ENCODE measurements at places on chromosomes 2 and 18. TPM values are rescaled to one million over a fixed set of nuclear protein-coding genes. Genes with fewer than 3 reads are reported as not detected.
A peak's percentile ranks its signal among the peaks of the same experiment; 100 is the strongest.

GRCh38 chr18:22828171-22828570, 105.0 kb upstream of the RBBP8 start:
- H3K4me1 ChIP-seq = no peaks in the 10 kb centered on the region
- no peak overlapping the region for H3K27ac ChIP-seq
- no peak overlapping the region for H3K4me3 ChIP-seq
- no peaks in the 10 kb centered on the region for H3K27me3 ChIP-seq
- DNase-seq = no peak
- H3K36me3 ChIP-seq = no peaks in the 10 kb centered on the region

- H3K4me1 ChIP-seq = no peaks in the 10 kb centered on the region
- H3K27ac ChIP-seq = no peak overlapping the region
- DNase-seq = no peak
Observed at GRCh38 chr18:23087352-23087751, 47.9 kb upstream of the CABLES1 start.

GRCh38 chr2:121052023-121052422, 233.0 kb downstream of the TFCP2L1 start:
- H3K4me3 ChIP-seq = no peak overlapping the region
- no peak overlapping the region for H3K27ac ChIP-seq
- peaks cover 7% of the 10 kb centered on the region for H3K4me1 ChIP-seq
- H3K36me3 ChIP-seq = no peaks in the 10 kb centered on the region
- no peak for DNase-seq

GRCh38 chr18:22466608-22467395, 49.1 kb upstream of the CTAGE1 start:
- H3K4me1 ChIP-seq = peaks cover 13% of the 10 kb centered on the region
- no peak overlapping the region for H3K4me3 ChIP-seq
- H3K36me3 ChIP-seq = no peaks in the 10 kb centered on the region
- H3K27me3 ChIP-seq = no peaks in the 10 kb centered on the region

GRCh38 chr2:239327536-239328350, 73.1 kb downstream of the HDAC4 start:
- no peak overlapping the region for H3K4me3 ChIP-seq
- no peaks in the 10 kb centered on the region for H3K27me3 ChIP-seq
- H3K36me3 ChIP-seq = peaks cover 11% of the 10 kb centered on the region
- DNase-seq = no peak

DNA sequence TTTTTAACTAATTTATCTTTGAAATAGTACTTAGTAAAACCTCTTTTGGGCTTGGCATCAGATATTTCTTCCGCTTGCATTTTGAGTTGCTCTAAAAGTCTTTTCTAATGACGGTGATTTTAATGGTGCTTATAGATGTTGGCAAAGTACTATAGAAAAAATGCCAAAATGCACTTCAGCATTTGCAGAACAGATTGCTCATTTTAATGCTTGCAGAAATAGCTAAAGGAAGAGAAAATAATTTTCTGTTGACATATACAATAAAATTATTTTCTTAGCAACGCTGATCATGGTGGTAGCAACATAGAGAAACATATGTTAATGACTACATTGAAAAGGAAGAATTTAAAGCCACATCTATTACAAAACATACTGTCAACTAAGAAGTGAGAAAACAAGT, 170.7 kb downstream of the STK39 start:
- H3K4me1 ChIP-seq = no peaks in the 10 kb centered on the region
- H3K36me3 ChIP-seq = peaks cover under 1% of the 10 kb centered on the region
- no peaks in the 10 kb centered on the region for H3K27me3 ChIP-seq
- no peak overlapping the region for H3K4me3 ChIP-seq
- DNase-seq = no peak

DNA sequence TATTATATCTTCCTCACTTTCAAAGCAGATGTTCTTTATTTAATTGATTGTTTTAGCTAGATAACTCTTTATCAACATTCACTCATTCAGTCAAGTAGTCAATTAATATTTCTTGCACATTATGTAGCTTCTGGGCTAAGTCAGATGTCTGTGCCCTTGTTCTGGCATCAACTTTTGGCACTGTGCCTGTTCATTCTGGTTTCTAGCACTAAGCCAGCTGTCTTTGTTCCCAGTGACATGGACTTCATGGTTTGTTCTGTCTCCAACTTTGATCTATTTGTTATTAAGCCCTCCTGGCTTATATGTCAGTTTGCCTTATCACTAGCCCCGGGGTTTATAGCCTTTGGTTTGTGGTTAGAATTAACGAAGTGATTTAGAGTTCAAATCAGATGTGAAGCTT, 247.9 kb upstream of the SYT4 start:
- no peaks in the 10 kb centered on the region for H3K36me3 ChIP-seq
- no peak overlapping the region for H3K27ac ChIP-seq
- H3K4me3 ChIP-seq = no peak overlapping the region
- no peak for DNase-seq

- no peak for DNase-seq
- H3K27ac ChIP-seq = no peak overlapping the region
- no peaks in the 10 kb centered on the region for H3K27me3 ChIP-seq
- H3K36me3 ChIP-seq = no peaks in the 10 kb centered on the region
- no peak overlapping the region for H3K4me3 ChIP-seq
Observed at GRCh38 chr18:70553936-70554260, 265.1 kb downstream of the SOCS6 start.

DNA sequence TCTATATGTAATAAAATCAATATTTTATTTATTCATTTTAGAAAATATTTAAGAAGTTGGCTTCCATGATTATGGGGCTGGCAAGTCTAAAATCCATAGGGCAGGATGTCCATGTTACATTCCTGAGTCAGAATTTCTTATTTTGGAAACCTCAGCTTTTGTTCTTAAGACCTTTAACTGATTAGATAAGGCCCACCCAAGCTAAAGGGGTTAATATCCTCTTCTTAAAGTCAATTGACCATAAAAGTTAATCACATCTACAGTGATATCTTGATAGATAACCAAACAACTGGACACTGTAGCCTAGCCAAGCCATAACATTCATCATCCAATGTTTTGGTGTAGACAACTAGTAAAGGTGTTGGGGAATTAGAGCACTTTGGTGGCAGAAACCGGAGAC, 1035.4 kb upstream of the ZEB2 start:
- no peak overlapping the region for H3K4me3 ChIP-seq
- no peaks in the 10 kb centered on the region for H3K36me3 ChIP-seq
- no peaks in the 10 kb centered on the region for H3K27me3 ChIP-seq

GRCh38 chr18:57083485-57083884, 63.4 kb upstream of the BOD1L2 start:
- no peaks in the 10 kb centered on the region for H3K4me1 ChIP-seq
- no peak overlapping the region for H3K27ac ChIP-seq
- H3K4me3 ChIP-seq = no peak overlapping the region
- no peaks in the 10 kb centered on the region for H3K36me3 ChIP-seq

- no peaks in the 10 kb centered on the region for H3K27me3 ChIP-seq
- H3K36me3 ChIP-seq = no peaks in the 10 kb centered on the region
- DNase-seq = no peak
- no peak overlapping the region for H3K27ac ChIP-seq
- H3K4me3 ChIP-seq = no peak overlapping the region
Observed at GRCh38 chr2:116088236-116088635, 1645.8 kb downstream of the DPP10 start.

GRCh38 chr2:148902798-148903197, 27.8 kb downstream of the KIF5C start:
- H3K36me3 ChIP-seq = no peaks in the 10 kb centered on the region
- DNase-seq = no peak
- no peak overlapping the region for H3K4me3 ChIP-seq
- no peak overlapping the region for H3K27ac ChIP-seq

DNA sequence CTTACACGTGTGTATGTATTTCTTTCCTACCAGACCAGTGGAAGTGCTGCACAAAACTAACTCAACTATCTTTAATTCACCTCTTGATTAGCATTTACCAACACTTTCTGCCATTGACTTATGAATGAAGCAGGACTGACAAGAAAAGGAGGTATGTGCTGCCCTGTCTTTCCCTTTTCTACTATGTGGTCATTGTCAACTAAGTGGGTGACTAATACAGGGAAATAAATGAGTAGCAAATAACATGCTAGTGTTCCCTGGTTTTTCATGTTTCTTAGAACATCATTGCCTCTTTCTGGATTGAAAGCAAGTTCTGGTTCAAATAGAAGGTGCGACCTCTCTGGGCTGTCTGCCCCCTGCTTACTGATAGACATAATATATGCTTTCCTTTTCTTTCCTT, 58.0 kb downstream of the LINC00305 start:
- no peaks in the 10 kb centered on the region for H3K36me3 ChIP-seq
- no peaks in the 10 kb centered on the region for H3K27me3 ChIP-seq
- H3K4me3 ChIP-seq = no peak overlapping the region
- no peak for DNase-seq
- no peaks in the 10 kb centered on the region for H3K4me1 ChIP-seq
- no peak overlapping the region for H3K27ac ChIP-seq

GRCh38 chr2:24824966-24825882, 32.0 kb downstream of the CENPO start:
- DNase-seq = no peak
- no peaks in the 10 kb centered on the region for H3K27me3 ChIP-seq
- peaks cover 30% of the 10 kb centered on the region for H3K4me1 ChIP-seq

- no peak overlapping the region for H3K4me3 ChIP-seq
- no peaks in the 10 kb centered on the region for H3K27me3 ChIP-seq
- DNase-seq = no peak
- H3K4me1 ChIP-seq = no peaks in the 10 kb centered on the region
- H3K27ac ChIP-seq = no peak overlapping the region
Observed at GRCh38 chr2:163266772-163267171, 428.2 kb upstream of the KCNH7 start.

DNA sequence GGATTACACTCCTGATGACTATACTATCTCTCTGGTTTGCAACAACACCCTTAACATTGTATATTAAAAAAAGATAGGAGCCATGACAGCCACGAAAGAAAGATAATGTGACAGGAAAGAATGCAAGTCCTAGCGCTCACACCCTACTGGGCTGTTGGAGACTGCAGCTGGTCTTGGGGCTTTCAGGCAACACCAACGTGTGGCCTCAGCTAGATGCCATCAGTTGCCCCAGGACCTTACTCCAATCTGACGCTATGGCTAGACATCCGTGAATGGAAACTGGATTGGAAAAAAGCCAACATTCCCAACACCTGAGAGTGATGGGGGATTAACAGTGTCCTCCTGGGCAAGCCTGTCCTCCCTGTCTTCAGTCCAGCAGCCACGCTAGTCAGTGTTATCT, 357.4 kb upstream of the GULP1 start:
- no peaks in the 10 kb centered on the region for H3K36me3 ChIP-seq
- no peak for DNase-seq
- H3K4me1 ChIP-seq = no peaks in the 10 kb centered on the region

DNA sequence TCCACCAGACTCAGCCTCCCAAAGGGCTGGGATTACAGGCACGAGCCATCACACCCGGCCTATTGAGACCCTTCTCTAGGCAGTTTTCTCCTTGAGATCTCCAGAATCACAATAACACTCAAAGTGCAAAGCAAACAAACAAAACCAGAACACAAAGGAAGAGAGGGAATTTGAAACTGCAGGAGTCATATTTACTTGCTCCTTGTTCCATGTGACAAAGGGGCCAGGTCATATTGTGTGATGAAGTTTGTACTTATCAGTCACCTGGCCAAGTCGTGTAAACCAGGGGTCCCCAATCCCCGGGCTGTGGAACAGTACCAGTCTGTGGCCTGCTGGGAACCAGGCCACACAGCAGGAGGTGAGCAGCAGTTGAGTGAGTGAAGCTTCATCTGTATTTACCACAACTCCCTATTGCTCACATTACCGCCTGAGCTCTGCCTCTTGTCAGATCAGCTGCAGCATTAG, 26.5 kb downstream of the SCYGR8 start:
- DNase-seq = no peak
- no peaks in the 10 kb centered on the region for H3K27me3 ChIP-seq
- H3K27ac ChIP-seq = no peak overlapping the region
- H3K4me3 ChIP-seq = no peak overlapping the region
- H3K4me1 ChIP-seq = no peaks in the 10 kb centered on the region
- H3K36me3 ChIP-seq = peaks cover 2% of the 10 kb centered on the region

- DNase-seq = no peak
- no peak overlapping the region for H3K27ac ChIP-seq
- no peaks in the 10 kb centered on the region for H3K27me3 ChIP-seq
Observed at GRCh38 chr2:125330133-125330532, 1305.0 kb downstream of the CNTNAP5 start.

DNA sequence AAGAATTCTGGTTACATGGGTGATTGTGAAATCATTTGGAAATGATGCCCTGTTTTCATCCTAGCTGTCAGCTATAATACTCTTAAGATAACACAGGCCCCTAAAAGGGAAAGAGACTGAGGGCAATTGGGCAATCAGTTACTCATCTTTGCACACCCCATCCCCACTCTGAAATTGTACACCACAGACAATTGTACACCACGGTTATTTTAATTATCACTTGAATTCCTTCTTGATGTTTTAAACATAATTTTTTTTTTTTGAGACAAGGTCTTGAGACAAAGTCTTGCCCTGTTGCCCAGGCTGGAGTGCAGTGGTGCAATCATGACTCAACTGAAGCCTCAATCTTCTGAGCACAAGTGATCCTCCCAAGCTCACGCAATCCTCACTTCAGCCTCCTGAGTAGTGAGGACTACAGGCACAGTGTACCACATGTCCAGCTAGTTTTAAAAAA, 862.4 kb upstream of the ACVR2A start:
- no peak overlapping the region for H3K27ac ChIP-seq
- H3K4me1 ChIP-seq = no peaks in the 10 kb centered on the region
- no peak overlapping the region for H3K4me3 ChIP-seq
- H3K27me3 ChIP-seq = no peaks in the 10 kb centered on the region
- no peak for DNase-seq
- no peaks in the 10 kb centered on the region for H3K36me3 ChIP-seq

GRCh38 chr2:7726989-7727388, 809.8 kb downstream of the RNF144A start:
- H3K36me3 ChIP-seq = no peaks in the 10 kb centered on the region
- no peaks in the 10 kb centered on the region for H3K27me3 ChIP-seq
- no peaks in the 10 kb centered on the region for H3K4me1 ChIP-seq
- no peak for DNase-seq

DNA sequence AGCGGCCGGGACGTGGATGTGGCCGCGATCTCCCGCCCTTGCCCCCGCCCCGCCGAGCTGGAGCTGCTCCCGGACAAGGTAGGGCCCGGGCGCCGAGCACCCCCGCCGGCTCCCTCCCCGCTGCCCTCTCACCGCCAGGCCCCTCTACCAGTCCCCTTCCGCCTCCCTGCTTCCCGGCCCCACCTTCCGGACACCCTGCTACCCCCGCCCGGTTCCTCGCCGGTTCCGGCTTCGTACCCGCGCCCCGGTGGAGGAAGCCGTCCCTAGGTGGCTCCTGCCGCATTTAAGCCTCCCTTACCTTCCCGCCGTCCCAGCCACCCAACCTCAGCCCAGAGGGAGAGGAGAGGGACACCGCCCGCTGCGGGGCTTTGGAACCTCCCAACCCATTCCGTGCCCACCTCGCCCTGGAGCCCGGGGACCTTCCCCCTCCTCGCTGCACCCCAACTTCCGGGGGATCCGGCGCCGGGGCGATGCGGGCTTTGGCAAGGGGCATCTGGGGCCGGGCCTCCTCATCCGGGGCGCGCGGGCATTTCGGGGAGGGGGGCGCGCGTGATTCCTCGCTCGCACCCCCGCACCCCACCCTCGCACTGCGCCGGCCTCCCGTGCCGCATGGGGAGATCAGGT, 475 bp downstream of the B3GNT2 start:
- peak overlapping the region; percentile 89 for H3K4me3 ChIP-seq
- peaks cover 5% of the 10 kb centered on the region for H3K27me3 ChIP-seq
- peaks cover 26% of the 10 kb centered on the region for H3K4me1 ChIP-seq
- no peaks in the 10 kb centered on the region for H3K36me3 ChIP-seq
- peak overlapping the region; percentile 78 for H3K27ac ChIP-seq
- no peak for DNase-seq

Gene FRZB
- 68.5 TPM for total RNA-seq

Gene ADD2
- 122 TPM for total RNA-seq

Gene SP5
- total RNA-seq = 5.5 TPM

Gene CCDC178
- total RNA-seq = 3.4 TPM
